ENCODE measurements at places on chromosomes 16 and 17.
A peak's percentile ranks its signal among the peaks of the same experiment; 100 is the strongest.

DNA sequence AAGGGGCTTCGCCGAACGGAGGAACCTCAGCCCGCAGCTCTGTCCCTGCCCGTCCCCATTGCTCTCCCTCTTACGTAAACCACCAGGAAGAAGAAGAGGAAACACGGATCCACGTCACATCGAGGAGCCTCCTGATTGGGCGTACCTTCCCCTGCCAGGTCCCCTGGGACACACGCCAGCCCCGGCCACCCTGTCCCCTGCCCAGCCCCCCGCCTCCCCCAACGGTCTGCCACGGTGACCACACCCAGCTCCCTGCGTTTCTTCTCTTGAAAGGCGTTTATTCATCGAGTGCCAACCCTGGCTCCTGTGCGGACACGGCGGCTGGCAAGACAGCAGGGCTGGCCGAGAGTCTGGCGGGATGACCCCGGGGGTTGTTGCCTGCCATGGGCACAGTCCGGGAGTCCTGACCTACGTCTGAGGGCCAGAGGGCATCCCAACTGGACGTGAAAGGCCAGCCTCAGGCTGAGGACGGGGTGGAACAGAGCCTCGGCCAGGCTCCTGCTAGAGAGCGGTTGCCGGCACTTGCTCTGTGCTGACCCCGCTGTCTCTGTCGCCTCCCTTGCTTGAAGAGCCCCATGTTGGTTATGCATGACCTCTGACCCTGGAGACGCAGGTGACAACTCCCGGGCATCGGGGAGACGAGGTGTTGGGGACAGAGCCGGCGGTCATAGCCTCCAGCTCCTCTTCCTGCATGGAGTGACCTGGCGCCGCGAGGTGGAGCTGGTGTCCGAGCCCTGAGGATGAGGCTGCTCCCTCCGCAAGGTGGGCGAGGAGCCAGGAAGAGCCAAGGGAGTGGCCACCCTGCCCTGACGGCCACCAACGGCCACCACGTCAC, 40.5 kb upstream of the ACSF3 start:
- DNase-seq: no peak

DNA sequence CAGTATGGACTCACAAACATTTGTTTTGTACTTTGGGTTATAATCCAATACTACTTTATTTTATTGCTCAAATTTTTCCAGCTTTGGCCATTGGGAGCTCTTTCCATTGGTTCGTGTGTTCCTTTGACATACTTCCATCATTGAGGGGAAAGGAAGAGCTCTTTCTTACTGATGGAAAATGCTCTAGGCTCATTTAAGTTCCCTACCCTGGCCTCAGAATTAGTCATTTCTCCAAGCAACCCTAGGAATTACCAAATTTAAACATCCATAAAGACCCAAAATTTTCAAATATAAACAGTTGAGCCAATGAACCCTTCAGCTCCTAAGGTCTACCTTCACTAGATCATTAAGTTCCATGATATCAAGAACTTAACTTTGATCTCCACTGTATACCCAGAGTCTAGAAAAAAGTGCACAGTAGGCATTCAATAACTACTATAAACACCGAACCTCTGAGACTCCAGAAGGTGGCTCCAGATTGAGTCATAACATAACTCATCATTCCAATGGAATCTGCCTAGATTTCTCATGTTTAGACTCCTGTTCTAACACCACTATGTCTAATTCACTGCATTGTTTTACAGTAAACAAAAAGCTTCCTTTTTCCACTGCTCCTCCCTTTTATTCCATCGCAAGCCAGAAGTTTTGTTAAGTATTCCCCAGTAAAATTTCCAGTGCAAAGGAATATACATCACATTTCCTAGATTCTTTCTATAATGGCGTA, 39.0 kb downstream of the SMURF2 start:
- no peak for DNase-seq

- DNase-seq: no peak
Observed at GRCh38 chr17:65022751-65023700, 33.5 kb downstream of the GNA13 start.

DNA sequence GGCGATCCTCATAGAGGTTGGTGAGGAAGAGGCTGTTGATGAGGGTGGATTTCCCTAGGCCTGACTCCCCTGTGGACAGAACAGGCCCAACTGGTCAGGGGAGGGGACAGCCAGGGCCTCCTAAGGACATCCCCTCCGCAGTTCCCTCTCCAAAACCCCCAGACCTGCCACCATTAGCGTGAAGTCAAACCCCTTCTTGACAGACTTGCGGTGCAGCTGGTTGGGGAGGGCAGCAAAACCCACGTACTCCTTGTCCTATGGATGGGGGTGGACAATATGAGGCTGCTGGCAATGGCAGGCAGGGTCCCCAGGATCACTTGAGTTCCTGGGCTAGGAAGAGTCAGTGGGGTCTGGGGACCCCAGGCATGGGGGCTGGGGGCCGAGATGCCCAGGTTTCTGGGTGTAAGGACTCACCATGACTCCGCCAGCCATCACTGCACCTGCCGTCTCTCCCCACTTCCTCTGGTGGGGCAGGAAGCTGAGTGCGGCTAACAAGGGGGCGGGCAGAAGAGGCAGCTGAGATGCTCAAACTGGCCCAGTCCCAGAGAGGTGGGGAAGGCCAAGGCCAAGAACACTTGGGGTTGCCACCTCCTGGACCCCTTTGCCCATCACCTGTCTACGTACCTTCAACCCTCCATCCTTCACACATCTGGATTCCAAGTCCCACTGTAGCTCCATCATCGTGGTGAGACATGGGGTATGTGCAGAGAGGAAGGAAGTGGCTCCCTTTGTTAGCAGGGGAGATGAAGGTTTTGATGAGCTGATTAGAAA, at the start of gene SEPTIN1:
TSS of gene SEPTIN1 (minus strand) at position 451 of the 771 bp plus-strand sequence. CDS start at position 432, 19 bp downstream.
- DNase-seq: peak; percentile 84

DNA sequence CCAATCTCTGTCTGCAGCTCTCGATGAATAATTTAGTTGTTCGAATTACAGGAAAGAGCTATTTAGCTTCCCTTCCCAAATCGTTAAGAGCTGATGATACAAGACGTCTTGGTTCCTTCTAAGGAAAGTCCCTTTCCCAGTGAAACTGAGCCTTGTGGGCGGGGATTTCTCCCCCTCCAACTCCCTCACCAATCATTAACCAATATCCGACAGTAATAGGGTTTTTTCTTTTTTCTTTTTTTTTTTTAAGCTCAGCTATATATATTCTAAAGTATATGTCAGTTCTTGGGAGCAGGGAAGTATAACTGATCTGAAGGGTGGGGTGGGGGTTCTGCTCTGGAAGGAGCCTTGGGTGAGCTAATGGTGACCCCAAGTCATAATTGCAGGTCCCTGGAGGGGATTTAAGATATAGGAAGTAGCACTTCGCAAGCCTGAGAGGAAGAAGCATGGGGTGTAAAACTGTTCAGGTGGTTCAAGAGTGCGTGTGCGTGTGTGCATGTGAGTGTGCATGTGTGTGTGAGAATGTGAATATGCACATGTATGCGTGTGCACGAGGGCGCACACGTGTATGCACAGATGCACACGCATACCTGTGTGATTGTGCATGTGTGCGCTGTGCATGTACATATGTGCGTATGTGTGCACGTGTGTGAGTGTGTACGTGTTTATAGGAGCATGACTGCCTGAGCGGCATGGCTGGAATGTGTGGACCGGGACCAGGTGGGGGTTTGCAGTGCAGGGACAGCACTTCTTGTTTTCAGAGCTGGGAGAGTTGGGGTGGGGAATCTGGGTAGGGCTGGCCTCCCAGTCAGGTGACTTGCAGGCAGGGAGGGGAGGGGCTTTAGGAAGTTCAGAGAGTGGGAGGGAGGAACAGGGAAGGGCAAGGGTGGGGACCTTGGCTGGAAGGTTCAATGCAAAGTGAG, 42.7 kb downstream of the SOCS3 start:
- peak; percentile 63 for DNase-seq

- DNase-seq: no peak
Observed at GRCh38 chr16:78815713-78816112, 716.3 kb downstream of the WWOX start.

GRCh38 chr17:309361-309888, 43.2 kb downstream of the RPH3AL start:
- peak; percentile 94 for DNase-seq

- DNase-seq: no peak
Observed at GRCh38 chr17:55458287-55458900, 36.8 kb upstream of the MMD start.

- no peak for DNase-seq
Observed at GRCh38 chr16:79768276-79768970, 167.9 kb upstream of the MAF start.

DNA sequence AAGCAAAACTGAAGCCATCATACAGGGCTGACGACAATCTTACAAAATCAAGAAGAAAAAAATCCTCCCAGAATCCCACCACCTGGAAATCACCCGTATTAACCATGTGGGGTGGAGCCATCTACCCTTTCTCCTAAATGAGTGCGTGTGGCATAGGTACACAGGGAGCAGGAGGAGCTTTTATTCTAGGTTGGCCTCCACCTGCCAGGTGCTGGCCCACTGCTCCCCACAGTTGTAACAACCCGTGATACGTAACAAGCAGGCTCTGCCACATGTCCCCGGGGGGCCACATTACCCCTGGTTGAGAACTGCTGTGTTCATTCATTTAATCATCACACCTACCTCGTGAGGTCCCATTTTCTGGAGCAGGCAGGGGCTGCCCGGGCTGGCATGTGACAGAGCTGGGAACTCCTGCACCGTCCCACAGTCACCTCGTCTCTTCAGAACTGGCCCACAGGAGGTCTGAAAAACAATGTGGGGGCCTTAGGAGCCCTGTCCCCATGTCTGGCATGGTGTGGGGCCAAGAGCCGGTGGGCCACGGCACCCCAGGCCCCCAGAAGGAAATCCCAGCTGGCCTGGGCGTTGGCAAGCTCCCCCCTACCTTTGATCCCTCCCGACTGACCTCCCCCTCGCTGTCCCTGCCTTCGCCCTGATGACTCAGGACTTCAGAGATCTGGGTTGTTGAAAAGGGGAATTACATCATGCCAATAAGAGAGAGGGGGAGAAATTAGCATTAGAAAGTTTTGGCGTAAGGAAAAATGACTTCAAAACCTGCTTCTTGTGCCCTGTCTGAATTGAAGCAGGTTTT, 12.9 kb downstream of the CMIP start:
- peak; percentile 76 for DNase-seq

GRCh38 chr16:20747030-20747816, 5.6 kb upstream of the THUMPD1 start:
- peak; percentile 38 for DNase-seq

GRCh38 chr16:24540602-24541210, 1.3 kb downstream of the RBBP6 start:
- no peak for DNase-seq

DNA sequence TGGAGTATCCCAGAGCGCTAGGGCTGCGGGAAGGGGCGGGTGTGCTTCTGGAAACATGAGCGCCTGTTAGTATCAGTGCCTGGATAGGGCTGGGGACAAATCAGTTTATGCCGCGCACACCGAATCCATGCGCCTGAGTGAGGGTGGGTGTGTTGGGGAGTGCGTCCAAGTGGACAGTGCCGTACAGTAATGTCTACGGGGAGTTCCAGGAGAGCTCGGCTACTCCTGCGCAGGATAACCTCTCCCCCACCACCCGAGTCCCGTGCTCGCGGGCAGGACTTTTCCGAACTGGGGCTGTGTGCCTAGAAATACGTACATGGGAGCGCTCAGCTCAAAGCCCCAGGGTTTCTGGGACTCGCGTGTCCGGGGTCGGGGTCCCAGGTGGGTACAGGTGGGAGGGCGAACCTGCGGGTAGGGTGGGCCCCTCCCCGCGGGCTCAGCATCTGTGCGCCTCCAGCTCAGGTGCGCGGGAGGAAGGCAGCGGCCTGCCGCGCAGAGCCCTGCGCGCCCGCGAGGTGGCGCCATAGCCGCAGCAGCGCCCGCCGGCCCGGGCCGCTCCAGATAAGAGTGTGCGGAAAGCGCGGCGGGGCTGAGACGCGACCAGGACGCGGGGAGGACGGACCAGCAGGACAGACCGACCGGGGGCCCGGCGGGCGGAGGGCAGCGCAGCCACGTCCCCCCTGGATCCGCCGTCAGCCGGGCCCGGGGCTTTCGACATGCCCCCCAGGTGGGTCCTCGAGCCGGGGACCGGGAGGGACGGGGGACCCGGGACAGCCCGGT, at the start of gene HIC1:
TSS of gene HIC1 (plus strand) at position 592 of the 780 bp plus-strand sequence. CDS start 1,588 bp downstream, outside the sequence.
- peak; percentile 71 for DNase-seq
